ENCODE measurements at places on chromosomes 3 and 15.
A peak's percentile ranks its signal among the peaks of the same experiment; 100 is the strongest.

- peak; percentile 72 for DNase-seq
Measured at GRCh38 chr15:71800835-71801745, 9.3 kb upstream of the NR2E3 start.

DNA sequence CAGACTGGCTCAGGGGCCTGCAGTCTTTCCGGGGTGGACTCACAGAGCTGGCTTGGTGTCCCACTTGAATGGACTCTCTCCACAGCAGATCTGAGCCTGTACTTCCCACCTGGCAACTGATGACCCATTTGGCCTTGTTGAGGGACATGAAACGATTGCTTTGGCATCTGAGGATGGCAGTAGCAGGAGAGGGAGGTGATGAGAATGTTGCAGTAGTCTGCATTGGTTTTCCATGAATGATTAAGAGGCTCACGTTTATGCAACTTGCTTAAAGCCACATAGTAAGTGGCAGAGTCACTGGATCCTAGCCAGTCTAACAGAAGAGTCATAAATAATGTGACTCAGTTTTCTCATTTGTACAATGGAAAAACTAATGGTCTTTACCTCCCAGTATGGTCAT lies 21.9 kb downstream of the IL20RB start:
- DNase-seq: peak; percentile 61

DNA sequence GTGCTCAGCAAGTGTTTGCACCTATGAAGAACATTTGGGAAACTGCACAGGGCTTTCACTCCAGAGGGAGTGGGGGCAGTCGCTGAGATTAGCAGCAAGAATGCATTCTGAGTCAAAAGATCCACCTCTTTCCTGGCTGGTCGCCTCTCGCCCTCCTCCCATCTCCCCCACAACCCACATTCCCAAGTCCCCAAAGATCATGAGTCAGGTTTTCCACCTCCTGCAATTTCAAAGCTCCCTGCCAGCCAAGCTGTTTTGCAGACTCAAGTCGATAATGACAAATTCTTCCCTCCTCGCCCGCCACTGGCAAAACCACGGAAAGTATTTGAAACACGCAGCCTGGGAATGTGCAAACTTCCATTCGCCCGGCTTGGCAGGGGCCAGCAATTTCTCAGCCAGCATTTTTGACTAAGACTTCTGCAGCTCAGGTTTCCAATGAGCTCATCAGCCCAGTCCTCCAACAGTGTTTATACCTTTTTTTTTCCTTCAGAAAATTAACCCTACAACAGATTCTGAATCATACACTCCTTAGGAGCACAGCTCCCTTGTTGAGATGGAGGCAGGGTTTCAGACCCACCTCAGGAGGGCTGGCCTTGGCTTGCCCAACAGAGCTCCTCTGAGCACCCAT lies 181.4 kb downstream of the SMAD6 start:
- peak; percentile 100 for DNase-seq

GRCh38 chr15:101310161-101310480 lies 15.1 kb upstream of the SNRPA1 start:
- DNase-seq: no peak

Data from fibroblast of skin of right biceps (primary cell).